ENCODE measurements at places on chromosomes 3 and 15.

GRCh38 chr3:15505479-15506165 is 15.9 kb downstream of the COLQ start:
- DNase-seq = no peak

- no peak for DNase-seq
Observed at GRCh38 chr3:62361824-62362223, 11.5 kb downstream of the FEZF2 start.

DNA sequence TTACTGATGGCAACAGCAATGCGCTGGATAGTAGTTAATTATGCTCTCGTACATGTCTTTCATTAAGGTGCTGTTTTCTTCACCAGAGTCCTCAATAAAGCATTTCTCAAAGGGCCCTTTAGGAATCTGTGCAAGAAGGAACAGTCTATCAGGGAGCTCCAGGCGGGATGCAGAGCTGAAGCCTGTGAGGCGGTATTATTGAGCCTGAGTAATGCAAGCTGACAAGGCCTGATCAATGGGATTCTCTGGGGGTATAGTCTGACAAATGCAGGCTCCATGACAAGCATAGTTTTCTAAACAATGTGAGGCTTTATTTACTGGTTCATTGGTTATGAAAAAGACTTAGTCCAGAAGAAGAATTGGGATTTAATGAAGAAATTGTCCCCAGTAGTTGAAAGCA is 530.9 kb upstream of the CBLB start:
- DNase-seq = no peak

DNA sequence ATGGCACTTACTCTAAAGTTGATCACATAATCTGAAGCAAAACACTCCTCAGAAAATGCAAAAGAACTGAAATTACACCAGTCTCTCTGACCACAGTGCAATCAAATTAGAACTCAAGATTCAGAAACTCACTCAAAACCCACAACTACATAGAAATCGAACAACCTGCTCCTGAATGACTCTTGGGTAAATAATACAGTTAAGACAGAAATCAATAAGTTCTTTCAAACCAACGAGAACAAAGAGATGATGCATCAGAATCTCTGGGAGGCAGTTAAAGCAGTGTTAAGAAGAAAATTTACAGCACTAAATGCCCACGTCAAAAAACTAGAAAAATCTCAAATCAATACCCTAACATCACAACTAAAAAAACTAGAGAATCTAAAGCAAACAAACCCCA is 227.2 kb downstream of the CTNNB1 start:
- DNase-seq = no peak

GRCh38 chr3:112128843-112129727 is 4.0 kb downstream of the GCSAM start:
- DNase-seq = peak; percentile 11

GRCh38 chr3:58117561-58118181 is 93.1 kb downstream of the DNASE1L3 start:
- no peak for DNase-seq

GRCh38 chr3:50411229-50411628 is 51.9 kb upstream of the TMEM115 start:
- DNase-seq = no peak

DNA sequence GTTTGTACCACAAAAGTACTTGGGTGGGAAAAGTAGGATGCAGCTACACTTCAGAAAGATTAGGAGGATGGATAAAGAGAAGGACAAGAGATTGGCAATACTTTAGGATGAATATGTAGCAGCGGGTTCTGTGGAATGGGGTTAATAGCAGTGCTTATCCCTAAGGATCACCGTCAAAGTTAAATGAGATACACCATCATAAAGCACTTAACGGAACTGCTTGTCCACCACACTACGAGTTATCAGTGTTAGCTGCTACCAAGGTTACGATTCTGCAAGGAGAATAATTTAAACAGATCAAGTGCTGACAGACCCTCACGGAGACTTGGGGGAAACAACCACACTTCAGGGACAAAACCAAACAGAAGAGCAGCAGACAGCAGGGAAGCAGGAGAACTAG is 963 bp downstream of the SHQ1 start:
- DNase-seq = no peak

GRCh38 chr3:135905058-135905724 is 60.3 kb upstream of the PPP2R3A start:
- DNase-seq = no peak

DNA sequence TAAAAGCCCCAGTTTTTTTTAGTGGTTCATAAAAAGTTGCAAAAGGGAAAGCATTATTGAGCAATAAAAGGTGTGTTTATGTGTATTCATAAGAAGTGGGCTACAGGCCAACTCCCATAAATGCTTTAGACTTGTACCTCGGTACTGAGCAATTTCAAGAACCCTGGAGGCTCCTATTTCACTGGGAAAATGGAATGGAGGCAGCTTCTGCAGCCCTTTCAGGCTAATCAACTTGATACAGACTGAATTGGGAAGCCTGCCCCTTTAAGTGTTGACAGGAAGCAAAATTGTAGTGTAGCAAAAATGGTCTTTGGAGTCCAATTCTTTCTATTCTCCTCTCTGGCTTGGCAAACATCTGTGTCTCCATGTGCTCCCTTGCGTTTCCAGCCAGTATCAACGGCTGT is 118.8 kb downstream of the ECT2 start:
- DNase-seq = no peak

DNA sequence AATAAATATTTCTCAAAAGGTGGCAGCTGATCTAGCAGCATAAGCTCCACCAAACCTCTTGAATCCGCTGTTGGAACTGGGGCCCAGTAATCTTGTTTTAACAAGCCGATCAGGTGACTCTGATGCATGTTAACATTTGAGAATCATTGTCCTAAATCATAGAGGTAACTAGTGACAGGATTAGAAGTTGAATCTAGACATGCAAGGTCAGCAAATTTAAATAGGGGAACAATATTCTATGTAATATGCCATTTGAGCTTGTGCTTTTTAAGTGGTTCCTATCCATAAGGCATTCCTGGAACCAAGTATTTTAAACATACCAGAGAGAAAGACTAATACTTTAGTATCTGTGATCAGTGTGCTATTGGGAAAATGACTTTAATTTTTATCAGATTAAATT is 412.8 kb downstream of the PYDC2 start:
- DNase-seq = no peak

DNA sequence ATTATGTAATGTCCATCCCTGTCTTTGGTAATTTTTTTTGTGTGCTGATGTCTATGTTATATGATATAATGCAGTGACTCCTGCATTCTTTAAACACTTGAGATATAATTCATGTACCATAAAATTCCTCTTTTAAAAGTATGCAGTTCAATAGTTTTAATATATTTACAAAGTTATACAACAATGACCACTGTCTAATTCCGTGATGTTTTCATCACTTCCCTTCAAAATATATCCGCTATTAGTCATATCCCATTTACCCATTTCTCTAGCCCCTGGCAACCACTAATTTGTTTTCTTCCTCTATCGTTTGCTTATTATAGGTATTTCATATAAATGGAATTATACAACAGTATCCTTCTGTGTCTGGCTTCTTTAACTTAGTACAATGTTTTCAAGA is 64.9 kb upstream of the SUCLG2 start:
- DNase-seq = no peak

- DNase-seq = no peak
Observed at GRCh38 chr3:155972885-155973584, 102.6 kb downstream of the GMPS start.

- no peak for DNase-seq
Observed at GRCh38 chr3:2714834-2715233, 395.3 kb downstream of the IL5RA start.

GRCh38 chr3:53495520-53496391 is 1.3 kb downstream of the CACNA1D start:
- DNase-seq = no peak

DNA sequence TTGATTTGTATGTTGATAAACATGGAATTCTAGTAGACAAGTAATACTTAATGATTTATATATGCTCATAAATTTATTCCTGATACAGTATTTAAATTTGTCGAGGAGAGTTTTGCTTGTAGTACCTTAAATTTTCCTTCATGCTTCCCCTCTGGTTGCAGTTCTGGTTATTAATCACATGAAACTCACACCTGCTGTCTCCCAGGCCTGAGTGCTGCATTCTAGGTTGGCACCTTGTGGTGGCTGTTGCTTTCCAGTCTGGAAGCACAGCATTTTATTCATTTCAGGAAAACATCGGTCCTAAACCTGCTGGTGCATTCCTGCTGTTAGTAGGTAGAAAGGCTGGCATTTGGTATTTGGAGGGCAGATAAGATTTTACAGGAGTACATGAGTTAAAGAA is 44.9 kb downstream of the ATP1B3 start:
- no peak for DNase-seq

DNA sequence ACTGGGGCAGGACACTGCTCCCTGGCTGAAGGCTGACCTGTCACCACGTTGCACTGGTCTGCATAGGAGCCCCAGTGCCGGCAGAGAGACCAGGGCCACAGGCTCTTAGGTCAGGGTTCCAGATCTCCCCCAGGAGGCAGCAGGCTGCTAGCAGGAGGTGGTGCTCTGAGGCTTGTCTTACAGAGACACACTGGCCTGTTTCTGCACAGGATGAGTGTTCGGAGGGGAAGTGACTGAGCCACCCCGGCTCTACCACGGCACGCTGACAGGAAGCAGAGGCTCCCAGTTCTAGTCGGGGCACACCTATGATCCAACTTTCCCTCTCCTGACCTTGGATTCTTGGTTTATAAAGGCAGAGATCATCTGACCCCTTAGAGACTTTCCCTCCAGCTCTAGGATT is 8.6 kb downstream of the FBXL22 start:
- peak; percentile 26 for DNase-seq

GRCh38 chr3:159168788-159169187 is 366.9 kb downstream of the MFSD1 start:
- DNase-seq = no peak

- no peak for DNase-seq
Observed at GRCh38 chr3:193400304-193400703, 21.8 kb upstream of the ATP13A5 start.

GRCh38 chr3:126465928-126466544 is 9.7 kb downstream of the ZXDC start:
- no peak for DNase-seq

DNA sequence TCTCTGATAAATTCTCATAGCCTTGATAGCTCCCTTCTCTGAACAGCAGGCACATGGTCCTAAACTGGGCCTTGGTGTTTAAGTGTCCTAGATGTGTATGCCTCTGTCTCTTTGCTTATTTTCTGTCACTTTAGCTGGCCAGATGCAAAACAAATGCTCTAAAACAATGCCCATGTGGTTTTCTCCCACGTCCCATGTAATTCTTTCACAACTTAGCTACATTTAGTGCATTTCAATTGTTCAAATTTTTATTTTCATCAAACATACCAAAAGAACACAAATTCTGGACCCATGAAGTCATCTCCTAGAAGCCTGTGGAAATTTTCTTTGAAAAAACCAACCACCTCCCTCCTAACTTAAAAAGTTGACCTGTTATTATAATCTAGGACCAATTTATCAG is 491.3 kb upstream of the AGTR1 start:
- no peak for DNase-seq

DNA sequence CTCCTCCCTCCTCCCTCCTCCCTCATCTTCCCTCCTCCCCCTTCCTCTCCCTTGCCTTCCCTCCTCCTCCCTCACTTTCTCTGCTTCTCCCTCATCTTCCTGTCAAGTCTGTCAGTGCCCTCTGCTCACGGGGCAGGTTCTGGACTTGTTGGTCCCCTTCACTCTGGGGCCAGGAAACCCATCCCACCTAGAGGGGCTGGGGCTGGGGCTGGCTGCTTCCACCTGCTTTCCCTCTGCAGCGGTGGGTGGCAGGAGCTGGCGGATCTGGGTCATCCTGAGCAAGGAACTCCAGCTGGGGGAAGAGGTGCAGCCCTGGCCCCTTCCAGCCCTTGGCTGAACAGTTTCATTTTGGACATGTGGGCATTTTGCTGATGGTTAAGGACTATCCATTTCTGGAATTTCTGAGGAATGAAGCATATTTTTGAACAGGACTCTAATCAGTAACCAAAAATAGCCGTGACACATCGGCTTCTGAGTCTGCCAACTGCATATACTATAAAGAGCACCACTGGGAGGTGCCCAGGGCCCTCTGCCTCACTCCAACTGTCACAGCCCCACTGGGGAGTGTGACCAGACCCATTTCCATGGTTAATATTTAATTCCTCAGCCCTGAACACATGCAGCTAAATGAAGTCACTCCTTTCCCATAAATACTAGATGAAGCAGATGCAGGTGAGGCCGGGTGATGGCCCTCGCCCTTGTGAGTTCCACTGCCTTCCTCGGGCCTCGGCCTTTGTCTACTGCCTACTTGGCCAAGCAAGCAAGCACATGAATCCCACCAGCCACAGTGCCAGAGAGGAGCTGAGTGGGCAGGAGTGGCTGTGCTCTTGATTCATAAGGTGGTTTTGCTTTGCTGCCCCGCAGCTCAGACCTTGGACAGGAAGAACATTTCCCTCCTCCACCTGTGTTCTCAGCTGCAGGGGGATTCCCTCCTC is 39.8 kb downstream of the CHDH start:
- no peak for DNase-seq

DNA sequence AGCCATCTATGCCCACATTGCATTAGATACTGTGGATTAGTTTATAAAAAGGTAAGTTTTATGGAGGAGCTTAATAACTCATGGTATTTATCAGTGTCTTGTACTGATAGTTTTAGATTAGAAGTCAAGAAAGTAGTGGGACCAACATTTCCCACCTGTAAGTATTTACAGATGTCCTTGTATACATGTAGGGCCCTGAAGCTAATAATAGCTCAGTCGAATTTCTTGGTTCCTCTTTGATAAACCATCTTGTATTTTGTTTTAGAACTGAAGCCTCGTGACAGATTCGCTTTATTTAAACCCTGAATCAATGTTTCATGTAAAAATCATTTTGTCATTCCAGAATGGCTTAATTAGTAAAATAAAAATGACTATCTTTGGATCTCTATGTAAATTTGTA is 73.4 kb downstream of the CRYBG3 start:
- no peak for DNase-seq

- no peak for DNase-seq
Observed at GRCh38 chr15:67840749-67841512, 1.1 kb upstream of the RNU6-1 start.

DNA sequence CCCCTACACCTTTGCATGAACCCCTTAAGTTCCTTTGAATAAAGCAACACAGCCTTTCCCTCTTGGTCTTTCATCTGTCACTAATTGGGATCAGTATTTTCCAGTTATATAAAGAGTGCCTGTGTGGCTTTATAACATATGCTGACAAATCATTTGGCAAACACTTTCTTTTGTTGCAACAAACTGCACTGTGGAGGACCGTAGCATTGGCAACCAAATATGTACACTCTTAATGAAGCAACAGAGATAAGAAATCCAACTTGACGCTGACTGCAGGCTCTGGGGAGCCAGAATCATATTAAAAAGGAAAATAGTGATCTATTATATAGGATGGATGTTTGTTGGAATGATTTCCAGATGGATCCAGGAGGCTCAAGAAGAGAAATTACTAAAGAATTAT is 120.1 kb upstream of the PRICKLE2 start:
- DNase-seq = no peak

- no peak for DNase-seq
Observed at GRCh38 chr3:121809249-121809648, 25.6 kb downstream of the IQCB1 start.

- DNase-seq = no peak
Observed at GRCh38 chr15:81080996-81081395, 53.1 kb upstream of the CFAP161 start.

GRCh38 chr3:124584245-124584551 is 146.1 kb upstream of the UMPS start:
- no peak for DNase-seq

All from activated CD8-positive, alpha-beta memory T cell treated with anti-CD3 and anti-CD28 coated beads for 1 hour (primary cell).